ENCODE measurements at places on chromosomes 13 and 19.

DNA sequence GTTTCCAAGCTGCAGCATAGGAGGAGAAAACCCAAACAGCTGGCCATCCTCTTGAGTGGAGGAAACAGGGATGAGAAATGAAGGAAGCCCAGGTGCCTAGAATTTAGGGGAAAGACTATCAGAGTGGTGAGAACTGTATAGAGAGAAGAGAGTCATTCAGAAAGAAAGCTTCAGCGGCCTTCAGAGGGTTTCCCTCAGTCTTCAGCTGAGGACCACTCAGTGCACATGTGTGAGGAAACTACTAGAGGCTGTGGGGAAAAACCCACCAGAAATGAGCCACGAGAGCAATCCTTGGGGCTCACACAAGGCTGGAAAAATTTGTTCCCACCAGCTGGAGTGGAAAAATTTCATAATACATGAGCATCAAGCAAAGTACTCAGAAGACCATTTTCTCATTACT lies 35.2 kb upstream of the CPB2 start:
- DNase-seq: no peak

- no peak for DNase-seq
These were observed 2044.4 kb downstream of the OLFM4 start for GRCh38 chr13:55073000-55073399.

DNA sequence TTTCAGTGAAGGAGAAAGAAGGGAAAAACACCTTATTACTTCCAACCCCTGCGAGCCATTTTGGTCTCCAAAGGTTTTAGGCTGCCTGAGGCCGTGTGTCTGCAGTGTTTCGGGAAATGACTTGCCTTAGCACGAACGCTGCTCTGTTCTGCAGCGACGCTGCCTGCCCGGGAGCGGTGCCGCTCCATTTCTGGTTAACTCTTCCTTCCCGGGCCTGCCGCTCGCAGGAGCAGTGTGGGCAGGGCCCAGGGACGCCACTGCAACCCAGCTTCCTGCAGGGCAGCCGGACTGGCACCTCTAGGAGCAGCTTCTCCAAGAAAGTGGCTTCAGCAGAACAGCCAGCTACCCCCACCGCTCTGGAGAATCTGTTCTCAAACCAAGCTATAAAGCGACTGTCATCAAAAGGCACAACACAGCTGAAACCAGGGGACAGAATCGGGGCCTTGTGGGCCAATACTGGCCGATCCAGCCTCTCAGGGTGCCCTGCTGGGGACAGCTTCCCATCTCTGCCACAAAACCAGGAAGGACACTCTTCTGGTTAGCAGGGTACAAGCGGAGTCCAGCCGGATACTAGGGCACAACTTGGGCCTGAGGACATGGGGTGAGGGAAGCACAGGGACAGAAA lies 72.2 kb downstream of the KCTD15 start:
- no peak for DNase-seq

- no peak for DNase-seq
These were observed 57.6 kb downstream of the RCBTB2 start for GRCh38 chr13:48475230-48475629.

DNA sequence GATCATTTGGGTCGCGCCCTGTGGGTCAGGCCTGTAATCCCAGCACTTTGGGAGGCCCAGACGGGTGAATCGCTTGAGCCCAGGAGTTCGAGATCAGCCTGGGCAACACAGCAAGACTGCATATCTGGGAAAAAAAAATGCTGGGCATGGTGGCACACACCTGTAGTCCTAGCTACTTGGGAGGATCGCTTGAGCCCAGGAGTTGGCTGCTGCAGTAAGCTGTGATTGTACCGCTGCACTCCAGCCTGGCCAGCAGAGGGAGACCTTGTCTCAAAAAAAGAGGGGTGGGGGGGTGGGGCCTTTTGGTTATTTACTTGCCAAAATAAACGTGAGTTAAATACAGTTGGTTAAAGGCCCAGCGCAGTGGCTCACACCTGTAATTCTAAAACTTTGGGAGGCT lies 9.8 kb upstream of the ZNF544 start:
- no peak for DNase-seq

GRCh38 chr19:50427997-50428425 lies 4.7 kb upstream of the MYBPC2 start:
- no peak for DNase-seq

DNA sequence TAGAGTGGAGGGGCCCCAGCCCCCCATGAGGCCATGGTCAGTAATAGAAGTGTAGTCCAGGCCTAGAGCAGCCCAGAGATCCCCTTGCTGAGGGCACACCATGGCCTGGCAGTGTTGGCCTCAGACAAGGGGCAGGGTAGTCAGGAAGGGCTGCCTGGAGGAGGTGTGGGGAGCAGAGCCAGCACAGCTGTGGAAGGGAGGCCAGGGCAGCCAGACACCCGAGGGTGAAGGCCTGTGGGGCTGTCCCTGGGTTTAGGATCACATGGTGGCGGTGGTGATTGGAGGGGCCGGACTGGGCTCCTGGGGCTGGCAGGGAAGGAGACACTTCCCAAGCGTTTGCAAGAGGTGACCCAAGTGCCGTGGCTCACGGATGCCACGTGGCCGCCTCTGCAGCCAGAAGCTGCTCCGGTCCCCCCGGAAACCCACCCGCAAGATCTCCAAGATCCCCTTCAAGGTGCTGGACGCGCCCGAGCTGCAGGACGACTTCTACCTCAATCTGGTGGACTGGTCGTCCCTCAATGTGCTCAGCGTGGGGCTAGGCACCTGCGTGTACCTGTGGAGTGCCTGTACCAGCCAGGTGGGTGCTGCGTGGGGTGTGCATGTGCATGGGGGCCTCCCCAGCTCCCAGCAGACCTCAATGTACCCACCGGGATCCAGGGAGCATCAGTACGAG lies 11.6 kb upstream of the TEKTIP1 start:
- DNase-seq: no peak

GRCh38 chr19:21202865-21203494 lies 61.1 kb downstream of the ZNF431 start:
- no peak for DNase-seq

DNA sequence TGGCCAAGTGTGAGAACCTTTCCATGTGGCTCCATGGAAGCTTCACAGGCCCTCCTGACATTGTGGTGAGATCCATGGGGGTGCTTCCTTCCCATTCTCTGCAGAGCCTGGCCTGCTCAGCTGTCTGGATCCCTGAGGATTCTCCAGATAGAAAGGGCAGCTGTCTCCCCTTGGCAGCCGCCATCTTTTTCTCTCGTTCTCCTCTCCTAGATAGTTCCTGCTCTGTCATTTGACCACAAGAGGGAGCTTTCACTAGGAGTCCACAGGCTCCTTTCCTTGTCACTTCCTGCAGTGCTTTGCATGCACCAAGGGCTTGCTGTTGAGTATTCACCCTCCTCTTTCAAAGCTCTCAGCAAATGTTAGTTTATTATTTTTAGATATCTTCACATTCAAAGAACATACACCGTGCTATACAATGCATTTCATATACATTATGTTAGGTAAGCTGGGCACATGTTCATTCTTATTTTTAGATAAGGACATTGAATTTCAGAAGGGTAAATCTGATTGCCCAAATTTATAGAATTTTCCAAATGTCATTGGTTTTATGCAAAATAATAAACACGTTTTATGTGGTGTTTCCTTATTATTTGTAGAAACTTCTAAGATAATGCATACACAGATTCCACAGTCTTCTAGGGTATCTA lies 133.2 kb downstream of the FRY start:
- no peak for DNase-seq

DNA sequence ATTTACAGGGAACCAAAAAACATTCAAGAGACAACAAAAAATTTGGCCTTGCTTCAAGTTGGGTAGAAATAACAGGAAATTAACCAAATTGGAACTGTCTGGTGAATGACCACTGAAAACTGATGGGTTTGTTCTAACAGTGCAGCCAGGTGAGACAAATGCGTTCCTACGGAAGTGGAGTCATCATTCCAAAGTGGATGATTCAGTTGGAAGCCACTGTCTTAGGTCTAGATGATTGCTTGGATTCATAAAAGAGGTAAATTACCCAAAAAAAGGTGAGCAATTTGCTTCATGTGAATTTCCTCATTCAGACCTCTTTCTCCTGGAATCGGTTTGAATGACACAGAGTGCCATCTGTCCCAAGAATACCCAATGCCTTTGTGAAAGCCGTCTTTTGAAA lies 87.1 kb upstream of the IPO5 start:
- no peak for DNase-seq

- no peak for DNase-seq
These were observed 103.1 kb downstream of the TNFRSF19 start for GRCh38 chr13:23673354-23673753.

DNA sequence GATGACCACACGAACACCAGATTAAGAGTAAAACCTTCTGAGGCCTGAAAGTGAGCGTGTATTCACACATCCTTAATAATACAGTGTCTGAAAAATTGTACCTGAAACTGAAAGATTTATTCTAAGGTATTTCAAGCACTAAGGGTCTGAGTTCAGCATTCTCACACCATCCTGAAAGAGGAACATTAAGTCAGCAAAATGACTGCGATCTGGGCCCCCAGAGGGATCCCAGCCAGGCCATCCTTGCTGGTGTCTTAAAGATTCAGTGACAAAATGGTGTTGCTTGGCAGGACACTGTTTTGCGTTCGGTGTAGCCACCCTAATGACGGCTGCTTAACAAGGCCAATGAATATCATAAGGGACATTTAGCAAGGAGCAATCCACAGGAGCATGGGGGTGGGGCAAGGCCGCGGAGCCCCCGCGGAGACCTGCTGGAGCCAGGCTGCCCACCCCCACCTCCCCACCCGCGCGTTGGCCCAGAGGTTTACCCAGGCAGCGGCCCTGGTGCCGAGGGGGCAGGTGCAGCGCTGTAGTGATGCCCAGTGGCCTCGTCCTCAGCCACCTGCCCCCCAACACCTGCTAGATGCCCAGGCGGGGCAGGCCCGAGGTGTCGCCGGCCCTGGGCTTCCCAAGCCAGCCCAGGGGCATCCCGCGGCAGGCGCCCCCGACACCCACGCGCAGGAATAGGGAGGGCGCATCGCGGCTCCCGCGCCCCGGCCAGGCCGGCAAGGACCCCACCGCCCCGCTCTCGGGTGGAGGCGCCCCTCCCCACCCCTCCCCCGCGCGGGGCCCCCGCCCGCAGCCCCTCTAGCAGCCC lies 742 bp downstream of the NALCN start:
- no peak for DNase-seq

DNA sequence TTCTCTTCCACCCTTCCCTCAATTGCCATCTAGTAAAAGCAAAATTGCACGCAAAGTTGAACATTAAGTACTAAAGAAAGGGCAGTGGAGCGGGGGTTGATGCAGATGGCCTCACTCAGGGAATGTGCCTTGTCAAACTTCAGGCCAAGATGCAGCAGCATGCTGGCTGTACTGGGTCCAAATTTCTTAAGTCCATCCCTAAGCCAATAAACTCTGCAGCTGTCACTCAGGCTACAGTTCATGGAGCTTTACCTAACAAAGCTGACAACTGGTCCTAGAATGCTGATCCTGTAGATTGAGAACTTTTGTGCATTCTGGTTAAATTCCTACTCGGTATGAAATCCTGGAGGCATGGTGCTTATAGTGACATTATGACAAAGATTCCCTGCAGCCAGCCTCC lies 88.4 kb downstream of the FOXO1 start:
- no peak for DNase-seq

DNA sequence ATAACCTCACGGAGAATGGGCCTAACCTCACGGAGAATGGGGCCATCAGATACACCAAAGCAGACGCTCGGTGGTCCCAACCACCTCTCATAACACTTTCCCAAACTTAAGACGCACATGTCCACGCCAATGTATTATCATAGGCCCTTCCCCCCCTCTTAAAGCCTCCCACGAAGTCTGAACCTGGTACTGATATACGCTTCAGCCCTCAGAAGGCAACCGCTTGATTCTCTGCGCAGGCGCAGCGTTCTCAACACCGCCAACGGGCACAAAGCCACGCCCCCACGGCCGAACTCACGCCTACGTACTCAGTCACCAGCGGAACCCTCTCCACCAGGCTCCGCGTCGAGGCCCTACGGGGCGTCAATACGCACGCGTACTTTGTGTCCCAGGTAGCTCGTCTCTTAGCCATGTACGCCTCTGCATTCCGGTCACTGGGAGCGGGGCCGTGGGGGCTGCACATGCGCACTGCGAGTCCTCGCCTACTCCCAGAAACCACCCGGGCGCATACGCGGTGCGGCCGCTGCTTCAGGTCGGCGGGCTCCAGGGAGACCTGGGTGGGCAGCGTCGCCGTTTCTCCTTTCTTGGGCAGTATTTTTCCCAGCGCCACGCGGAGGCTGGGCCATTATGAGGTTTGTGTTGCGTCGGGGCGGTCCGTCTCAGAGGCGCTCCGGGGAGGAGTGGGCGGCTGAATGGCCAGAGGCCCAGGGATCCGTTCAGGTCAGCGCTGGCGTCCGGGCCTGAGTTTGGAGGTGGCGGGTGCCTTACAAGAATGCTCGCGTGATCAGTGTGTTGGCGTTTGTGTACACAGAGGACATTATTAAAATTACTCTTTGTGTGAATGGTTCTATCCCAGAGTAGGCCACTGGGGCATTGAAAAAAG lies 25.3 kb downstream of the ZNF582 start:
- peak; percentile 73 for DNase-seq

DNA sequence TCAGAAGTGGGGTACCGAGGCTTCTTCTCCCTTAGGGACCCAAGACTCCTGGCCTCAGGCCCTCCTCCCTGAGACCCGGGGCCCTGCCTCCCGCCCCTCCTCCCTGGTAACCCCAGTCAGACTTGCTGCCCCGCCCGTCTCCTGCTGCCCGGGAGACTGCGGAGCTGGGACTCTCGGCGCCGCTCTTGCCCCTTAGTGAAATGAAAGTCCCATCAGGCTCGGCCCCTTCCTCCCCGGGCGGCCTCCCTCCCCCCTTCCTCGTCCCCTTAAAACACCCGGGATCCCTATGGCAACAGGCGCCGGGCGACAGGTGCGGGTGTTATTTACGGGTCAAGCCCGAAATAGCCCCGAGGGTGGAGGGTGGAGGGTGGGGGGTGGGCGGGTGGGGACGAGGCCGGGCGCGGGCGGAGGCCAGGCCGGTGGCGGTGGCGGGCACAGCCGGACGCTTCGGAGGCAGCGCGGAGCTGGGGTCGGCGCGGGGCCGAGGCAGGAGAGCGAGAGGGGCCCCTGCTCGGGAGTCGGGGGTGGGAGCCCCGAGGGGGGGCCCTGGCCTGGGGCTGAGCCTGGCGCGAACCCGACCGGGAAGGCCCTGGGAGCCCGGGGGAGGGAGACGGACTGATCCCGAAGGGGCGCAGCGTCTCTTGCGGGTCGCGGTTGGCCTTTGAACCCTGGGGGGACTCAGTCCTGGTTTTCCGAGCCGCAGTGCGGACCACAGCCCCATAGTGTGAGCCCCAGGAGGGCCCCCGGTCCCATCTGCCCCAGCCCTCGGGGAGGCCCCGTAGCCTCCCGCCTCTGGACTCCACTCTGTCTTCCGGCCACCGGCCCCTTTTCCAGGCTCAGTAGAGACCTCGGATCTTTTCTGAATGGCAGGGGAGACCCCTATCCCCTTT lies at the start of gene CACNG6:
Gene CACNG6 (plus strand): TSS at position 414 of the 890 bp plus-strand sequence. CDS start 1,241 bp downstream, outside the sequence.
- no peak for DNase-seq

- no peak for DNase-seq
These were observed 255.9 kb downstream of the TBC1D4 start for GRCh38 chr13:75226092-75226491.

DNA sequence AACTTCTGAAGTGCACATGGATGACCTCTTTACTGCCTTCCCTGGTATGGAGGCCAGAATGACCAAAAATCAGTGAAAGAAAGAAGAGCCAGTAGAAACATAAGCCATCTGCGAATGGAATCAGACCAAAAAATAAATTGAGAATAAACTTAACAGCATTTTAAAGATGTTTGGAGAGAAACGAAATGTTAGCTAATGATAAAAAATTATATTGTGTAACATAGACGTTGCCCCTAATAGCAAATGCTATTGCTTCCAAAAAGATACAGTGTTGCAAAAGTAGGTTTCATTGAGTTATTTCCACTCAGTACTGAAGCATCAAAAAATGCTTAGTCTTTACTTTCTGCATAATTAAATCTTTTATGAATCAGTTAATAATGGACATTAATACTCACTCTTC lies 371.7 kb downstream of the LIG4 start:
- no peak for DNase-seq

- peak; percentile 20 for DNase-seq
These were observed 8.4 kb downstream of the F2RL3 start for GRCh38 chr19:16897029-16897855.

Data from stimulated activated CD4-positive, alpha-beta T cell treated with anti-CD3 and anti-CD28 coated beads, Interleukin-4, amount 100 ng/mL, for 4 hours (primary cell).